GM10248 (cell line): ENCODE measurements at places on chromosomes 4 and X.
A peak's percentile ranks its signal among the peaks of the same experiment; 100 is the strongest.

DNA sequence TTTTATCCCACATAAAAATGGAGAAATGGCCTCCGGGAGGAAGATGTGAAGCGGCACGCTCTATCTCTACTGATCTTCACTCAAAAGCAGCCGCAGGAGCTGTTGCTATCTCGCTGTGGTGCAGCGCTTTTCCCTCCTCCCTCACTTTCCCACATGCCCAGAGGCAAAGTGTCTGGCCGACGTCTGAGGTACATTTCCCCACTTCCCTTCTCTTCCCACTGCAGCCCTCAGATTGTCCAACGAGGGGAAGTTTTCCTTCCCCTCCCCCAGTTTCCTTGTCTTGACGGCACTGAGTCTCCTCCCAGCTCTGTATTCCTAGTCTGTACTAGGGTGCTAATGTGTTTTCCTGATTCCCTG, 660 bp upstream of the COL25A1 start:
- no peak for DNase-seq

DNA sequence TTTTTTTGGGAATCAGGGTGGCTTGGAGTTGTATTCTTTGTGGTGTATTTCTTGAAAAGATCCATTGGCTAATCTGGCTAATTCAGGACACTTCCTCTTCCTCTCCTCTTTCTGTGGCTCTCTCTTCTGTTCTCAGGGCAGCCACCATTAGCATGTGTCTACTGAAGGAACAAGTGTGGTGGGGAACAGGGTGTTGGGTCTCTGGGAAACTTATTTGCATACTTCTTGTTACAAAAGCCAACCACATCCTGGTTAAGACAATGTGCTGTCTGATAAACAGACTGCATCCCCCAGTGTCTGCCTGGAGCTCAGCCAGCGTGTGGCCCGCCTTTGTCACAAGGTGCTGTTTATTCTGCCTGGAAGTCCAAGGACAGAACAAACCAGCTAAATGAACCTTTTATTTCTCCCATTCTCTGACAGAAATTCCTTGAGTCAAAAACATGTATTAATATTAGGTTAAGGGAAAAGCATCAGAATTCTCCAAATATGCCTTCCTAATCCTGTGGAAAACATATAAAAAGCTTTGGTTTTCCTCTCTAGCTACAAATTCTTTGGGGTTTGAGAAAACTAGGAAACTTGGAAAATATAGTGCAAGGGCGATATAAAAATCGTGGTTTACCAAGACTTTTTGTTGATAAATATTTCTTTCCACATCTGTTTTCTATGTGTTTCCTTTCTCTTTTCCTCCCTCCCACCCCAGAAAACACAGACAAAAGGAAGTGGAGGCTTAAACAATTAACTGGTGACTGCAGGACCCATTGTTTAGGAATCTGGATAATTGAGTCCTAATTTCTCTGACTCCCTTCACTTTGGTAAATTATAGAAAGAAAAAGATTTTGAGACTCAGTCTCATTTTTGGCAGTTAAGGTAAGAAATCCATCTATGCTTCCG, 203.6 kb downstream of the SPRY1 start:
- DNase-seq = peak; percentile 44

DNA sequence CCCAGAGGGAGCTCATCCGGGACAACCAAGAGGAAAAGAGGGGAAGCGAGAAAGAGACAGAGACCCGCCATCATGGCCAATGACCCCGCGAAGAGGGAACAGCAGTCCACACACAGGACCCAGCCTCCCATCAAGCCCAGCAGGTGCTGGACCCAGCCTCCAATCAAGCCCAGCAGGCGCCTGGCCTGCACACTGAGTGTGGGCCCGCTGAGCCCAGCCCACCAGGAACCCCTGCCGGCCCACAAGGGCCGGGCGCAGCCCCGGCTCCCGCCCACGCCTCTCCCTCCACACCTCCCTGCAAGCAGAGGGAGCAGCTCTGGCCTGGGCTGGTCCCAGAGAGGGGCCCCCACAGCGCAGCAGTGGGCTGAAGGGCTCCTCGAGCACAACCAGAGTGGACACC, 391.1 kb downstream of the IDS start:
- DNase-seq = no peak

DNA sequence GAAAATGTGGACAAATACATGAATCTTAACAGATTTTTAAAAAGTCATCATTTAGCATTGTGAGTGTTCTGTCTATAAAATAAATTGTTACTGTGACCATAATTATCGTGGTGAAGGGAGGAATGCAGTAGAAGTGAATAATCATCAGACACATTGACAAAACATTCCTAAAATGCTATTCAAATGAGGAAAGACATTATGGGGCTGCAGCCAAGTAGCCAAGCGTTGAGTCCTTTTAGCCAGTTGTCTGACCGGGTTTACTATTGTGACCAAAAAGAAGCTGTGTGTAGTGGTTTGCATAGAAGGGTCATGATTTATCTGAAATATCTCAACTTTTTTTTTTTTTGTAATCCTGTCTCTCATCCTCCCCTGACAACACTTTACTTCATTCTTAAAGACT, 19.5 kb downstream of the WWC2 start:
- no peak for DNase-seq

GRCh38 chr4:22334155-22334554, 181.7 kb downstream of the ADGRA3 start:
- DNase-seq = no peak

DNA sequence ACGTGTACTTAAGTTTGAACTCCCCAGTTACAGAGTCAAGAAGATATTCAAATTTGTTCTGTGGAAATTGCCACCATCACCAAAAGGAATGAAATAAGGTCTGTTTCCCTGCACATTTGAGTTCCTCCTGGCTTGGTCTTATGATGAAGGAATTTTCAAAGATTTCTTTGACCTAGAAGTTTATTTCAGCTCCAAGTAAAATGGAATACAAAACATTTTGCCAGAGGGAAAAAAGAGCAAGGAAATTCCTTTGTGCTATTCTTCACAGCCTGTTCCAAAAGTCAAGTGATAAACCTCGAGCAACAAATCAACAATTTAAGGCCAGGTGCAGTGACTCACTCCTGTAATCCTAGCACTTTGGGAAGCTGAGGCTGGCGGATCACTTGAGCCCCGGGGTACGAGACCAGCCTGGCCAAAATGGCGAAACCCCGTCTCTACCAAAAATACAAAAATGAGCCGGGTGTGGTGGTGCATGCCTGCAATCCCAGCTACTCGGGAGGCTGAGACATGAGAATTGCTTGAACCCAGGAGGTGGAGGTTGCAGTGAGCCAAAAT, 3.4 kb downstream of the NKRF start:
- DNase-seq = no peak

DNA sequence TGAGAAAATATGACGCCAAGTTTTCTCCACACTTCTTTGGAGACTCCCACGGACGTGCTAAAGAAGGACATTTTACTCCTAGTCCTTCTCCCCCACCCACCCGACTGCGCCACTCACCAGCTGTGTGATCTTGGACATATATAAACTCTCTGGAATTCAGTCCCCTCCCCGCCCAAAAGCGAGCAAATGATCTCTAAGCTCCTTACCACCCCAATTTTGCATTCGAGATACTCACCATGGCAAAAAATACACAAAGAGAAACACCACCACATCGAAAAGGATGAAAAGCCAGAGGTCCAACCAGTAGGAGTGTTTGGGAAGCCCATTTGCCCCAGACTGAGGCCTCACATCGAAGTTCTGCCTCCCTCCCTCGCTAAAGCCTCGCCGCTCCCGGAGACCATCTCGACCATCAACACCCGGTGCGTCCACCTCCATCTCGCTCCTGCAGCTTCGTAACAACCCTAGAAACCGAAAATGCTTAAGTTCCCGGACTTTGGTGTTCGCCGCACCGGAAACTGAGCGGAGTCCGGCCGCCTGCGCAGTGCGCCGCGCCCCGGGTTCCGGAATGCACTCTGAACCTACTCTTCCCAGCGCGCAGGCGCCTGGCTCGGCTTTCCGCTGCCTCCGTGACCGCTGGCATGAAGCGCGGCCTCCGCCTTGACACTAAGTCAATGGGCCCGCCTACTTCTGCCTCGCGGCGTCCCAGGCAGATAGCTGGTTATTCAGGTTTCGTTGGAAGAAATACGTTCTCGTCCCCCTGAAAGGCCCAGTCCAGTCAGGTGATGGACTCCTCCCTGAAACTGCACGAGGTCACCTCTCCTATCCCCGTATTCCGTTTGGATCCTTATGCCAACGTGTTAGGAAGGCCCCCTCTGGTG, 21.6 kb downstream of the FABP2 start:
- DNase-seq = peak; percentile 93

- DNase-seq = no peak
These were observed 57.5 kb upstream of the GC start for GRCh38 chr4:71841336-71841735.

DNA sequence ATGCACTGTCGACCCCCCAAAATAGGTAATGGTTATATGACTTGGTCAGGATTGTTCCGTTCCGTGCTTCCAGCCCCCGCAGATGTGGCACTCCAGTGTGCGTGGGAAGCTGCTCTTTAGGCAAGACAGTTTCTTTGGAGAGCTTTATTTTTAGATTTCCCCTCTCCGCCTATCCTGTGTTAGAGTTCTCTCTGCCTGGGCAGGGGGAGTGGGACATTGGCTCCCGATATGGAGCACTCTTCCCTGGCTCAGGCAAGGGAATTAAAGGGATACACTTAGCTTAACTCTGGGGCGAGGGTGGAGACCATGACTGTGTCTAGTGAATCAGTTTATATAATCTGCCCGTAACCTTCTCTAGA, 36.0 kb downstream of the DLG3 start:
- no peak for DNase-seq

DNA sequence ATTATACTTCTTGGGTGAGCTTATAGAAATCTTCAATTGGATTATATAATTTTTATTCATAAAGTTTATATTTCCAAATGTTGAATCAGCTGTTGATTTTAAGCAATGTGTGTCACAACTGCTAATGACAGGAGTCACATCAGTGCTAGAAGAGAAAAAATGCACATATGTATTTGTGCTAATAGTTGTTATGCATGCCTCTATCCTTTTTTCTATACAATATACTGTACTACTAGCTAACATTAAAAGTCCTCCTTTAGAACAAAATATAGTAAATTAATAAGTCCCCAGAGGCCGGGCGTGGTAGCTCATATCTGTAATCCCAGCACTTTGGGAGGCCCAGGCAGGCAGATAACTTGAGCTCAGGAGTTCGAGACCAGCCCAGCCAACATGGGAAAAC, 23.7 kb upstream of the HNRNPD start:
- DNase-seq = no peak

- no peak for DNase-seq
These were observed 188.4 kb upstream of the ANK2 start for GRCh38 chr4:112860830-112861690.

DNA sequence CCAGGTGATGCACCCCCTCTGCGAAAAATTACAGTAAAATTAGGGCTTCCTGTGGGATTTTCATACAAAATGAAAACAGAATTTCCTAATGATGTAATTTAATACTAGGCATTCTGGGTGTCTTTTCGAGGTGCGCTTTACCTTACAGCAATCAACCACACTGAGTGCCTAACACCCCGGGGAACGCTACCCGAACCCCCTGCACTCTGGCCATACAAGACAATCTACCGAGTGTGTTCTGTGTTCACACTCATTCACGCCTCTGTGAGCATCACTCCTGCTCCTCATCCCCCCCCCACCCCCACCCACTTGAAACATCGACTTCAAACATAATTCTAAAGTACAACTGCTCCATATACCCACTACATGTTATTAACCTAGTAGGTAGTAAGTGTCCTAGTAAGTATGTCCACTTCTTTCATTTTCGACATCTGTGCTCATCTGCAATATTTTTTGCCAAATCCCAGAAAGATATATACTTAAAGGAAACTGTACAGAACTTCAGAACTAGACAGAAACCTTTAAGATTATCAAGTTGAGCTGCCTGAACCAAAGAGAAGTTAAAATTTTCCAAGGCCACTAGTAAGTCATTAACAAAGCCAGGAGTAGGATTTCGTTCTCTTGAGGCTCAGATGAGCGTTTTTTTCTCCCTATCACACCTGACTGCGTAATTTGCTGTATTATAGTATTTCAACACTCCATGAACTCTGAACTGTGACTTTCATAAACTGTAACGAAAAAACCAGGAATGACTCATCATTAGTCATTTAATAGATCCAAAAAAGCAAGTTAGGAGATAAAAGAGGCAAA, 80.0 kb downstream of the FAT1 start:
- DNase-seq = no peak

DNA sequence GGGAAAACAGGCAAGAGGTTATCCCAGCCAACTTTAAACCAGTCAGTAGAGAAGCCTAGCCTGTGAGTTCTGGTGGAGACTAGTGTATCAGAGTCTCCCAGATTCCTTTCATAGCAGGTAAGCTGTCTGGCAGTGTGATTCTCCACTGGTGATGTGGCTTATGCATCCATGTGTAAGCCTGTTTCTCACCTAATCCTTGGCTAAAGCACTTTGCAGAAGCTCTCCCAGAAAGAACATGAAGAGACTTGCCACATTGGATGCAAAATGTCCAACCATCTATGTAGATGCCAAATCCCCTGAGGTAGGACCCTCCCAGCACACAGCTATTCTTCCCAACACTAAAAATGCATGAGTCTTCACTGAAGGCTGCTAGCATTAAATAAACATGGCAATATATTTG, 111.7 kb downstream of the CHRNA9 start:
- no peak for DNase-seq

- DNase-seq = no peak
These were observed 3.9 kb downstream of the SHISA3 start for GRCh38 chr4:42401171-42401570.

GRCh38 chrX:11462136-11462535, 168.9 kb downstream of the AMELX start:
- no peak for DNase-seq

GRCh38 chrX:109399831-109400230, 82.1 kb downstream of the GUCY2F start:
- no peak for DNase-seq

DNA sequence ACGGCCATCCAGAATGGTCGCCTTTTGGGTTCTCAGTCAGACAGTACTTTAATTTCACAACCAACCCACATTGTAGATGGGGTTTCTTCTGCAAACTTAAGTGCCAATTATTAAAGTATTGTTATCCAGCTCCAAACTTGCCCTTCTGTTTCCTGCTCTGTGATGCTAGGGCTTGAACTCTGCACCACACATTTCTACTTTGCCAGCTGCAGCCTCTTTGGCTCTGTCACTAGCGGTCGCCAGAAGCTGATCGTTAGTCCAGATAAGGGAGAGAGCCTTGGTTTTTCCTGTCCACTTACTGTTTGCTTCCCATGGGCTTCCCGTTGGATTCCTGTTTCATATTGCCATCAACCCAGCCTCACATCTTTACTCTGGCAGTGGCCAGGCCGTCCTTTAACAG, 196.6 kb downstream of the ASB9 start:
- no peak for DNase-seq

DNA sequence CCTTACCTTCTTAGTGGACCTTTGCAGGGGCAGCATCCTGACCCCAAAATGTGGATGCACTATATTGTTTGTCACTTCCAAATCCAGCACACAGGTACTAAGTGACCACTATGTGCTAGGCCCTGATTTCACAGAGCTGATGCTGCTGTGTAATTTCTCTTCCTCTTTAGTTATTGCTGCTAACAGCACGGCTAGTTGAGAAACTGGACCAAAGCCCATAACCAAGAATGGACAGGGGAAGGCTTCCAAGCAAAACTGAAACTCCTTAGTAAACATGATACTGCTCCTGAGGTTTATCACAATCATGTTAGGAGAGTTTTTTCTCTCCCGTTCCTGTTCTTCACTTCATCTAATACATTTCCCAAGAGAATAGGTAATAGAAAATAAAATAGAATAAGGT, 172.9 kb upstream of the TTC29 start:
- DNase-seq = no peak

GRCh38 chrX:40144576-40144975, 46.8 kb upstream of the BCOR start:
- no peak for DNase-seq
